ENCODE measurements at places on chromosomes 7 and 10. TPM values are rescaled to one million over a fixed set of nuclear protein-coding genes. Genes with fewer than 3 reads are reported as not detected.

DNA sequence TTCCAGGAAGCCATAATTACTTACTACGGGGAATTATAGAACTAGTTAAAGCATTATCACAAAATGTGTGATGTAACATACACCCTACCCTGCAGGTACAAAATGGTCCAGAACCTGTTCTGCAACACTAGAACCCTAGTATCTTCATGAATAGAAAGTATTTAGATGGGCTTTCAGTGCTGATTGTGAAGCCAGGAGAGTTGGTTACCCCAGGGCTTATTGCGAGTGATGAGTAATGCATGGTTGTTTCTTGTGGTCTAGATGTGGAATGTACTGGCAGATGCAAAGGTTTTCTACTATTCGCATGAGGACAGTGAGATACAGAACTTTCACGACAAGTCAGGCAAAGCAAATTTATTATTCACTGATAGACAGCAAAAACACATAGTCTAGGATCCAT, 33.6 kb upstream of the AGR3 start:
- no peak overlapping the region for H3K4me3 ChIP-seq
- H3K36me3 ChIP-seq, result no peaks in the 10 kb centered on the region
- no peak for DNase-seq
- peaks cover 21% of the 10 kb centered on the region for H3K4me1 ChIP-seq
- H3K27me3 ChIP-seq, result no peaks in the 10 kb centered on the region

GRCh38 chr7:135253851-135254771, 20.5 kb downstream of the STRA8 start:
- H3K27ac ChIP-seq, result no peak overlapping the region
- DNase-seq, result no peak
- peaks cover 10% of the 10 kb centered on the region for H3K4me1 ChIP-seq
- H3K4me3 ChIP-seq, result no peak overlapping the region
- H3K27me3 ChIP-seq, result no peaks in the 10 kb centered on the region

- H3K36me3 ChIP-seq, result no peaks in the 10 kb centered on the region
- no peaks in the 10 kb centered on the region for H3K4me1 ChIP-seq
- no peak overlapping the region for H3K4me3 ChIP-seq
- peaks cover 10% of the 10 kb centered on the region for H3K27me3 ChIP-seq
- DNase-seq, result no peak
- H3K27ac ChIP-seq, result no peak overlapping the region
Observed at GRCh38 chr10:107502229-107502985, 337.9 kb upstream of the SORCS1 start.

DNA sequence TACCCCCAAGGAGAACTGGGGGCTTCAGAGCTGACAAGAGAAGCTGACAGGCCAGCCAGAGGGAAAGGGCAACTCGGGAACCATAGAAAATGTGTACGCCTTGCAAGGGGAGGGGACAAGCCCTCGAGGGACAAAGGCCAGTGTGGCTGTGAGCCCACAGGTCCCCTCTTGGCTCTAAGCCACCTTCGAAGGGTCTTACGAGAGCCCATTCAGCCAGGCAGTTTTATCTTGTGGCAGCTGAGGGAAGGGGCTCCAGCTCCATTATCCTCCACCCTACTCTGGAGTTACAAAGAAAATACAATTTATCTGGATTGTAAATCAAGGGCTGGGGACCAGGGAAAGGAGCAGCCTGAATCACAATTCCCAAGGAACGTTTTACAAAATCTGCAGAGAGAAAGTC, 159.5 kb upstream of the ZMIZ1 start:
- H3K4me3 ChIP-seq, result no peak overlapping the region
- no peak overlapping the region for H3K27ac ChIP-seq
- H3K4me1 ChIP-seq, result peaks cover 31% of the 10 kb centered on the region

GRCh38 chr7:142556740-142557139, 192.5 kb upstream of the PRSS1 start:
- H3K4me1 ChIP-seq, result no peaks in the 10 kb centered on the region
- H3K27me3 ChIP-seq, result peaks cover 4% of the 10 kb centered on the region
- no peak overlapping the region for H3K4me3 ChIP-seq
- peak overlapping the region; percentile 16 for H3K27ac ChIP-seq
- DNase-seq, result no peak
- H3K36me3 ChIP-seq, result no peaks in the 10 kb centered on the region

GRCh38 chr7:40733578-40733977, 598.8 kb downstream of the SUGCT start:
- peaks cover 13% of the 10 kb centered on the region for H3K4me1 ChIP-seq
- no peaks in the 10 kb centered on the region for H3K27me3 ChIP-seq
- peak overlapping the region; percentile 3 for H3K27ac ChIP-seq
- peaks cover 4% of the 10 kb centered on the region for H3K36me3 ChIP-seq
- H3K4me3 ChIP-seq, result no peak overlapping the region
- DNase-seq, result no peak

DNA sequence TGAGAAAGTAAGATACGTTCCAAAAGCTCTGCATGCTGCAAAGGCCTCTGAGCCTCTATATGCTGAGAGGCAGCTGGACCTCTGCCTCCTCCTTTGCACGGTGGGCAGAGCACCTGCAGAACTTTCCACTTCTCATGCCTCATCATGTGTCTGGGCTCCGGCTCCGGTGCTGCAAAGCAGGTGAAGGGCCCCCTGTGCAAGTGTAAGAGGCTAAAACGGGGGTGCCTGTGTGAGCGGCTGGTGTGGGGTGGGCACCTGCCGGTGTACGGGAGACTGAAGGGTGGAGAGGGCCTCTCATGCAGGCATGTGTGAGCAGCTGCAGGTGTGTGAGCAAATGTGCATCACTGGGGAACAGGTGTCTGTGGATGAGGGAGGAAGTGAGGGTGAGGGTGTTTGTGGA, 121.0 kb downstream of the KCNMA1 start:
- H3K4me1 ChIP-seq, result peaks cover 27% of the 10 kb centered on the region
- H3K36me3 ChIP-seq, result no peaks in the 10 kb centered on the region
- no peak overlapping the region for H3K27ac ChIP-seq
- H3K4me3 ChIP-seq, result no peak overlapping the region

- no peaks in the 10 kb centered on the region for H3K4me1 ChIP-seq
- DNase-seq, result no peak
- H3K27ac ChIP-seq, result no peak overlapping the region
- H3K36me3 ChIP-seq, result peaks cover 24% of the 10 kb centered on the region
Observed at GRCh38 chr10:807163-807957, 117.9 kb upstream of the DIP2C start.

- H3K27ac ChIP-seq, result no peak overlapping the region
- no peak for DNase-seq
- H3K4me3 ChIP-seq, result no peak overlapping the region
- H3K4me1 ChIP-seq, result peaks cover 7% of the 10 kb centered on the region
Observed at GRCh38 chr7:105788816-105789349, 87.5 kb downstream of the ATXN7L1 start.

- H3K4me3 ChIP-seq, result no peak overlapping the region
- no peak overlapping the region for H3K27ac ChIP-seq
- H3K36me3 ChIP-seq, result no peaks in the 10 kb centered on the region
- no peaks in the 10 kb centered on the region for H3K4me1 ChIP-seq
- H3K27me3 ChIP-seq, result no peaks in the 10 kb centered on the region
Observed at GRCh38 chr10:31657434-31657872, 271.2 kb downstream of the ARHGAP12 start.

DNA sequence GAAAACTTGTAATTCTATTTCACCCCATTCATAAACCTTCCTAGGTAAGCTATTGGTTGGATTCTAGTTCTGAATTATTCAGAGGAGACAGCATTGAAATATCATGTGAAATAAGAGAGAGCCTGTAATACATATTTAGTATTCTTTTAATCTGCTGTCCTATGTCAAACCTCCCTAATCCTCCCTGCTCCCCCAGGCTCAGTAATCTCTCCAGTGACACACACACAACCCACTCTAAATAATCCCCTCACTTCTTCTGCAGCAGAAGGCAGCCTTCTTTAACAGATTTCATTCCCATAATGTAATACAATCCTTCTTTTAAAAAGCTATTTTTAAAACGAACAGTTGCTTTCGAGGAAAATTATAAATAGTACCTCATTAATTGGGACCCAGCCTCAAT, 639.7 kb upstream of the AUTS2 start:
- H3K4me1 ChIP-seq, result no peaks in the 10 kb centered on the region
- H3K4me3 ChIP-seq, result no peak overlapping the region
- no peak for DNase-seq
- peaks cover 3% of the 10 kb centered on the region for H3K27me3 ChIP-seq
- no peak overlapping the region for H3K27ac ChIP-seq
- no peaks in the 10 kb centered on the region for H3K36me3 ChIP-seq

DNA sequence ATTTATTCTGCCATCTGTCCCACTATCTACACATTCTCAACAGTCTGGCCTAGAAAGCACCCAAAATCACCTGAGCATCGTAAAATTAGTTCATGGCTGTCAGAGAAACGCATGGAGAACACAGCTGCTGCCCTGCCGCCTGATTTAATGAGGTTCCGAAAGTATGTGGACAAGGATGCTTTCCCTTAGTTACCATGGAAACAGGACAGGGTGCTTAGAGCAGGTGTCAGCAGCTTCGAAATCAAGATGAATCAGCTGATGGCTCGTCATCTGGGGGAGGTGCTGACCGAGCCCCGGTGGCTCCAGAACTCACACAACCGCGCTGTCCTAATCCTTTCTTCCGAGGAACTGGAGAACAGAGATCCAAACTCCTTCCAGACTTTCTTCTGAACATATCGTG, 151.5 kb downstream of the TEX36 start:
- no peak overlapping the region for H3K4me3 ChIP-seq
- H3K27ac ChIP-seq, result no peak overlapping the region
- no peak for DNase-seq
- no peaks in the 10 kb centered on the region for H3K36me3 ChIP-seq

- no peak overlapping the region for H3K4me3 ChIP-seq
- H3K4me1 ChIP-seq, result no peaks in the 10 kb centered on the region
- H3K36me3 ChIP-seq, result no peaks in the 10 kb centered on the region
- no peak overlapping the region for H3K27ac ChIP-seq
- DNase-seq, result no peak
- peaks cover 76% of the 10 kb centered on the region for H3K27me3 ChIP-seq
Observed at GRCh38 chr10:123606006-123606405, 60.1 kb upstream of the GPR26 start.

- H3K27me3 ChIP-seq, result no peaks in the 10 kb centered on the region
- H3K4me3 ChIP-seq, result no peak overlapping the region
- peaks cover 6% of the 10 kb centered on the region for H3K4me1 ChIP-seq
- no peaks in the 10 kb centered on the region for H3K36me3 ChIP-seq
- DNase-seq, result no peak
- H3K27ac ChIP-seq, result no peak overlapping the region
Observed at GRCh38 chr7:52825611-52826010, 209.8 kb upstream of the POM121L12 start.

DNA sequence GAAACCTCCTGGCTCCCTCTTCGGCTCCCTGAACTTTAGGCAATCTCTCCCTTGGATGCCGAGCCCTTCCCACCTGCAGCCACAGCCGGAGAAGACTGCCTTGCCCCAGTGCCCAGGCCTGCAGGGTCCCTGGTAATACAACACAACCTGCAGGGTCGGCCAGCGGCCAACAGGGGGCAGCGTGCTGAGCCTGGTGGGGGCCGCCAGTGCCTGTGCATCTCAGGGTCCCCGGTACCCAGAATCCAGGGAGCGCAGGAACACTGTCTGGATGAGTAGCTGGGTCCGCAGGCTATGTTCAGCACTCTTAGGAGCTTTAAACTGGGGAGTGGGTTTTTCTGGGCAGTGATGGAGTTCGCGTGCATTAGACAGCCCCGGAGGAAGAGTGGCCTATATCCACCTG, 17.5 kb upstream of the C10orf71 start:
- H3K4me3 ChIP-seq, result no peak overlapping the region
- H3K27me3 ChIP-seq, result peaks cover 10% of the 10 kb centered on the region
- no peak overlapping the region for H3K27ac ChIP-seq
- H3K36me3 ChIP-seq, result no peaks in the 10 kb centered on the region
- DNase-seq, result peak; percentile 47

DNA sequence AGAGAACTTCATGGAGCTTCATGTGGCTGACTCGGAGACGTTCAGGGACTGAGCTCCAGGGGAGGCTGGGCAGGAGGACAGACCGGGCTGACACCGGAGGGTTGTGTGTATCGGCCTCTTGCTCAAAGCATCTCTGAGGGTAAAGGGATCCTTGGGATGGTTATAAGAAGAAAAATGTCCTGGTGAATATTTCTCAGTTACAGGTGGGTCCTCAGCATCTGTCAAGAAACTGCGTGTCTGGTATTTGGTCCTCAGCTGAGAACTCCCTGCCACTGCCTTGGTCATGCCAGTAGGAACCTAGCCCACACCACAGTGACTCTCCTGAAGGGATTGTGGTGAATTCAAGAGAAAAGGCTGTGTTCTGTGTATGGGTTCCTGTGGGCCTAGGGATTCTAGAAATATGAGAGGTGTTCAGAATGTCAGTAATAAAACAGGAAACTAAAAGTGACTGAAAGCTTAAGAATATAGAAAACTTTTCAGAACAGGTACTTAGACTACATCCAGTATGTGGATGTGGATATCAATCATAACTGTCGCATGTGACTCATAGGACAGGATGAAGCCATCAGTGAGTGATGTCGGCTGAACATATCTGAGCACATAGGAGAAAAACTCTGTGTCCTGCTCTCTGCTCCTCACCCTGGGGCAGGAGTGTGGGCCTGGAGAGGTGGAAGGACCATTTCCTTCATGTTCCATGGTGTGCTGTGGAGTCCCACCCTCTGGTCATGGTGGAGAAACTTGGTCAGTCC, 28.4 kb downstream of the MBL2 start:
- H3K4me1 ChIP-seq, result no peaks in the 10 kb centered on the region
- H3K27me3 ChIP-seq, result no peaks in the 10 kb centered on the region
- no peak overlapping the region for H3K4me3 ChIP-seq

GRCh38 chr10:15182540-15183207, 14.2 kb upstream of the NMT2 start:
- H3K27ac ChIP-seq, result no peak overlapping the region
- no peak overlapping the region for H3K4me3 ChIP-seq
- no peaks in the 10 kb centered on the region for H3K4me1 ChIP-seq
- no peak for DNase-seq
- H3K36me3 ChIP-seq, result no peaks in the 10 kb centered on the region

DNA sequence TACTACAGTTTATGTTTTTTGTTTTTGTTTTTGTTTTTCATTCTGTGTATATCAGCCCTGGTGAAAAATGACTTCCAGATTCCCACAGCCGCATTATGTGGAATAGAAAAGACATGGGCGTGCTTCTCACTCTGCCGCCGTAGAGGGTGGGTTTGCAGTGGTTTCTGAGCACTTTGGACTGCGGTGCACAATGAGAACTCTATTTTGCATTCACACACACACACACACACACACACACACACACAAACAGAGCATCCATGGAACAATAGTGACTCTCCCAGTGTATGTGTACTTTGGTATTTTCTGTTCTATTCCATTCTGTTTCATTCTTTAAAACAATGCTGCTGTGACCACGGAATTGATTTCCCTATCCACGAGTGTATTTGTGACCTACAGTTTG, 657.3 kb upstream of the FOXK1 start:
- H3K36me3 ChIP-seq, result peaks cover 13% of the 10 kb centered on the region
- H3K4me1 ChIP-seq, result peaks cover 21% of the 10 kb centered on the region
- DNase-seq, result no peak
- H3K4me3 ChIP-seq, result no peak overlapping the region
- H3K27ac ChIP-seq, result no peak overlapping the region

PGAM2 gene
- total RNA-seq, result 0.72 TPM

FAM180A gene
- total RNA-seq, result not detected

HHEX gene
- total RNA-seq, result 6.6 TPM

NPC1L1 gene
- 11.0 TPM for total RNA-seq

MMD2 gene
- not detected for total RNA-seq

FIS1 gene
- total RNA-seq, result 110 TPM

KLLN gene
- total RNA-seq, result 2.2 TPM

CCDC136 gene
- 44.2 TPM for total RNA-seq

FAM25G gene
- total RNA-seq, result not detected

Data from type B pancreatic cell (in vitro differentiated cells).